ENCODE measurements at places on chromosomes 7 and 10.
A peak's percentile ranks its signal among the peaks of the same experiment; 100 is the strongest.

DNA sequence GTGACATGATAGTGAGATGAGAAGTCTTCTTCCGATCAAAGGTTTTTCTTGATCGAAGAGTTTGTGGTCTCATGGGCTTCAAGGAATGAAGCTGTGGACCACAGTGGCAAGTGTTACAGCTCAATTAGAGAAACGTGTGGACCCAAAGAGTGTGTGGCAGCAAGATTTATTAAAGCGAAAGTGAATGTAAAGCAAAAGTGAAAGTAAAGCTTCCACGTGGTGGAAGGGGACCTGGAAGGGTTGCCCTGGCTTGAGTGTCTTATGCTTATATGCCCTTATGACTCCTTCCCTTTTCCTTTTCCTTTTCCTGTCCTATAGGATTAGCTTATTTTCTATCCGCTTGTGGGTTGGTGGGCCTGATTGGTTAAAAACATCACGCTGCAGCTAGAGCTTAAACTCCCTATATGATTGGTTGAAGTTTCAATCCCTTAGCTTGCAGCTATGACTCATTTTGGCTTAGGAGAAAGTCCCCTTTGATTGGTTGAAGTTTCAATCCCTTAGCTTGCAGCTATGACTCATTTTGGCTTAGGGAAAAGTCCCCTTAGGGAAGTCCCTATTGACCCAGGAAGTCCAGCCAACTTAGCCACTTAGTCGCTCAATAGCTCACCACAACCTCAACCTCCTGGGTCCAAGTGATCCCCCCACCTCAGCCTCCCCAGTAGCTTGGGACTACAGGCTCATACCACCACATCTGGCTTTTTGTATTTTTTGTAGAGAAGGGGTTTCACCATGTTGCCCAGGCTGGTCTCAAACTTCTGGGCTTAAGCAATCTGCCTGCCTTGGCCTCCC, 34.7 kb downstream of the MRPS24 start:
- peak; percentile 13 for DNase-seq

DNA sequence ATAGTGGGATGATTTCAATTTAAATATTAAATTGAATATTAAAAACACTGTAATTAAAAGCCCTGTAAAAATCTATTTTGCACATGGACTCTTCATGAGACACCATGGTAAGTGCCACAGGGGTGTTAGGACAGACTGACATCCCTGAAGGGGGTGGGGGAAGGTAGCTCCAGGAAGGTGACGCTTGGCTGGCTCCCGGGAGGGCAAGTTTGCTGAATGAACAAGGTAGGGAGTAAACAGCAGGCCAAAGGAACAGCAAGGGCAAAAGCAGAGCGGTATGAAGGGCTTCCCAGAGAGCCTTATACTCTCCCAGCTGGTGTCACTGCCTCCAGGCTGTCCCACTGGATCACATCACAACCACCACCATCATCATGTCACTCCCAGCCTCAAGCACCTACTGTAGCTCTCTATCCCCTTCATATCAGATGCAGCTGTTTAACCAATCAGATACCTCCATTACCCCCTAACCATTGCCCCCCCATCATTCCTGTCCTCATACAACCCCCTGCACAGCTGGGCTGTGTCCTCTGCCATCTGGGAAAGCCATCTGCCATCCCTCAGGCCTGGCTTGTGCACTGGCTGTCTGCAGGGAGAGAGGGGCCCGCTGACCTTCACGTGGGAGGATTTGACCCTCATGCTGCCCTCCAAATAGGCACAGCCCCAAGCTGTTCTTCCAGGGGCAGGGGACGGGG, 19.5 kb downstream of the HSPA12A start:
- DNase-seq, result no peak

DNA sequence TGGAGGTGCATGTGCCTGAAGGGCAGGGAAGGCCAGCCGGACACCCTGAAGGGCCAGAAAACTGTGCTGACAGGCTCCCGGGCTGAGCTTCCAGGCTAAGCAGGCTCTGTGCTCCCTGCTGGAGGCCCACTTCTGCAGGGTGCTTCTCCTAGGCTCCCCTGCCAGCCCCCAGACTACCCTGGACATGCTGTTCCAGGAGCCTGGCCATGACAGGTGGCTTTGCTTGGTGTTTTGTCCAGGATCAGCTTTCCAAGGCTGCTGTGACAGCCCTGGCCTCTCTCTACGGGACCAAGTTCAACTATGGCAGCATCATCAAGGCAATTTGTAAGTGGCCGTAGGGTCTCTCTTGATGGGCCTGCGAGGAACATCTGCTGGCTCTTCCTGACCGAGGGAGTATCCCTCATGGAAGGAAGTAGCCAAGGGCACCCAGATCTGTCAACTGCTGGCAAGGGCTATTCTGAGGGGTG, 5.3 kb downstream of the CPA1 start:
- no peak for DNase-seq

DNA sequence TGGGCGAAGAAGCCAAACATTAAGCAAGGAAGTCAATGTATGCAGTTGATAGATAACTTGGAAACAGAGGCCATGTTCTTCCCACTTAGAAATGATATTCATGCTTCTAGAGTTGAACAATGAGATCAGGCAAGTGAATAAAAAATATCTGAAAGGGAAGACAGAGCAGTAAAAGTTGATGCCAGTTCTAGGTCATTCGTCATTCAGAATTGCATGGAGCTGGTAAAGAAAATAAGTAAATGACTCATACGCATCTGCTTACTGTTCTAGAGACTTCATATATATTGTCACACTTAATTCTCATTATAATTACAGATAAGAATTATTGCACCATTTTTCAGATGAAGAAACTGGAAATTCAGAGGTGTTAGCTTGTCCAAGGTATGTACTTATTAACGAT, 158.9 kb upstream of the FERD3L start:
- DNase-seq, result no peak

- DNase-seq, result no peak
Measured at GRCh38 chr7:28988091-28988490, 30.0 kb upstream of the TRIL start.

DNA sequence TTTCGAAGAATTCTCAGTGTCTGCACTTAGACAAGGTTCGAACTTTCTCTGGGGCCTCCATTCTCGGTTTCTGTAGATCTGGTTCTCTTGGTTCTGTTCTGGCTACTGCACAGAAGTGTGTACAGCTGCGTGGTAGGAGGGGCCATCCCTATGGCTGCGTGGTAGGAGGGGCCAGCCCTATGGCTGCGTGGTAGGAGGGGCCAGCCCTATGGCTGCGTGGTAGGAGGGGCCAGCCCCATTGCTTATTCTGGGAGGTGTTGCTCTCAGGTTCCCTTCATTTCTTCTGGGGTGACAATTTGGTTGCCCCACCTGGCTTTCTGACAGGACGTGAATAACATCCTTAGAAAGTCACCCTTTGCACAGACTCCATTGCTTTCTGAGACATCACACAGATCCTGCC, 65.2 kb upstream of the CHST15 start:
- DNase-seq, result no peak

DNA sequence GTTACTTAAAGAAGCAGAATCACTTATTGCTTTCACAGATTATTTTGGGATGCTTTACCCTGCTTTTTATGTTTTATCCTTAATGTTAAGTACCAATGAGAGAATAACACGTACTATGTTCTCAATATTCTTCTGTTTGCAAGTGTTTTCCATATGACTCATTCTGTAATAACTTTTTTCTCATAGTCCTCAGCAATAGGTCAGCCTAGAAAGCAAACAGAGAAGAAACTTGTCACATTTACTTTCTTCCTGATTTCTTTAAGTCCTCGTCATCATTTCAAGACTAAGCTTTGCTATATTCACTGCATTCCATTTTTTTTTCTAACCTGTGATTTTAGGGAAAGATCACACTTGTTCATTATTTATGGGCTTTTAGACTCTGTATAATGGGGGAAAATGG, 6.8 kb upstream of the AGR2 start:
- no peak for DNase-seq

GRCh38 chr7:41693150-41693997, 9.5 kb downstream of the INHBA start:
- no peak for DNase-seq

DNA sequence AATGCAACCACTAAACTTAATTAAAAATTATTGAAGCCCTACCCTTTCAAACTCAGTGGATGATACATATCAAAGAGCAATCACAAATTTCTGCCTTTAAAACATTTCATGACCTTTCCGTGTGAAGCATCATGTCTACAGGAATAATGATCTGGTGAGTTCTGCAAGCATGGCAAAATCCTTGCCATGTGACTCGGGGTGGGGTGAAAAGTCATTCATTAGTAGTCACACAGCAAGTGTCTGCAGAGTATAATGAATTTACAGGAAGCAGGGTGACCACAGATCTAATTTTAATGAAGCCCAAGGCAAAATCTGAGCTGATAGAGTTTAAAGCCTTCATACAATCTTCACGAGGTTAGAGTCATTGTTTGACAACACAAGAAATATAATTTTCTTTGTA, 351.9 kb downstream of the THSD7A start:
- no peak for DNase-seq

GRCh38 chr7:24825931-24826661, 68.8 kb upstream of the GSDME start:
- no peak for DNase-seq

GRCh38 chr7:18655506-18655905, 160.0 kb downstream of the HDAC9 start:
- DNase-seq, result no peak

GRCh38 chr7:4014346-4015050, 667.6 kb upstream of the FOXK1 start:
- DNase-seq, result no peak

GRCh38 chr7:80581486-80582260, 56.8 kb upstream of the CD36 start:
- no peak for DNase-seq

DNA sequence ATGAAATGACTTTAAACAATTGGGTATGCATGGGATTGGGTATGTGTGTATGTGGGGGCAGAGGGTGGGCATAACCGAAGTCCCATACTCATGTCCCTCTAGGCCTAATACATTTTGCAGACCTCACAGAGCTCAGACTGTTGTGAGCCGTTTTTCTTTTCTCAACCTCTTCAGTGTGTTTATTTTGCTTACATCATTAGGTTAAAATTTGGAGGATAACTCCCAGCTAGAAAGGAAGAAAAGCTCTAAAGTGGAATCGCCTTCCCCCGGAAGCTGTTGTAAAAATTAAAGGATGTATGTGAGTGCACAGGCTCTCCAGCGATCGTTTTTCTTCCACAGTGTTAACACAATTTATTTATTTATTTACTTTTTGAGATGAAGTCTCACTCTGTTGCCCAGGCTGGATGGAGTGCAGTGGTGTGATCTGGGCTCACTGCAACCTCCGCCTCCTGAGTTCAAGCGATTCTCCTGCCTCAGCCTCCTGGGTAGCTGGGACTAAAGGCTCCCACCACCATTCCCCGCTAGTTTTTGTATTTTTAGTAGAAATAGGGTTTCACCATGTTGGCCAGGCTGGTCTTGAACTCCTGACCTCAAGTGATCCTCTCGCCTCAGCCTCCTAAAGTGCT, 1.5 kb upstream of the H2AZ2 start:
- DNase-seq, result no peak

DNA sequence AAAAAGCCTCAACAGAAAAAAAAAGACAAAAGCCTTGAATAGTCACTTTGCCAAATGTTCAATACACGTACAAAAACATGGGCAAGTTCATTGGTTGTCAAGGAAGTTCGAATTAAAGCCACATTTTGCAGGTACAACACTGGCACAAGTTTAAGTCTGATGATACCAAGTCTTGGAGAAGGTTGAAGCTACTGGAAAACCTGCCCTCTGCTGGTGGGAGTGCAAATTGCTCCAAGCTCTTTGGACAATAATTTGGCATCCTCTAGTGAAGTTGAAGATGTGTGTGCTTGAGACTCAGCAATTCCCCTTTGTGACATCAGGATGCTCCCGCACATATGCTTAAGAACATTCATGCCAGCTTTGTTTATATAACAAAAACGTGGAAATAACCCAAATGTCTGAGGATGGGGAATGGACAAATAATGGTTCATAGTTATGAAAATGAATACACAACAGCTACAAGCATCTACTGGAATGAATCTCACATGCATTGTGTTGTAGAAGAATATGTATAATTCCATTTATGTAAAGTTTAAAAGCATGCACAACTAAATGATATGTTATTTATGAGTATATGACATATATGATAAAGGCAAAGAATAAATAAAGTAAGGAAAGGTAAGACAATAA, 120.0 kb upstream of the PLPP4 start:
- peak; percentile 30 for DNase-seq

DNA sequence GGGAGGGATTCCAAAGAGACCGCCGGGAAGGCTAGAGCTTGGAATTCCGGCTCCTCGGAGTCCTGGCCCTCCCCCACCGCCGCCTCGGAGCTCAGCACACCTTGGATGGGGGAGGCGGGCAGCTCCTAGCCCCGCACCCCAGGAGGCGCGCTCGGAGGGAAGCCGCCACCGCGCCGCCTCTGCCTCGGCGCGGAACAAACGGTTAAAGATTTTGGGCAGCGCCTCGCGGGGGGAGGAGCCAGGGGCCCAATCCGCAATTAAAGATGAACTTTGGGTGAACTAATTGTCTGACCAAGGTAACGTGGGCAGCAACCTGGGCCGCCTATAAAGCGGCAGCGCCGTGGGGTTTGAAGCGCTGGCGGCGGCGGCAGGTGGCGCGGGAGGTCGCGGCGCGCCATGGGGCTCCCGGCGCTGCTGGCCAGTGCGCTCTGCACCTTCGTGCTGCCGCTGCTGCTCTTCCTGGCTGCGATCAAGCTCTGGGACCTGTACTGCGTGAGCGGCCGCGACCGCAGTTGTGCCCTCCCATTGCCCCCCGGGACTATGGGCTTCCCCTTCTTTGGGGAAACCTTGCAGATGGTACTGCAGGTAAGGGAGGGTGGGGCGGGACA, at the start of gene CYP26A1:
Gene CYP26A1 (plus strand): TSS at position 355 of the 608 bp plus-strand sequence. CDS start 42 bp downstream, at position 397.
- no peak for DNase-seq

DNA sequence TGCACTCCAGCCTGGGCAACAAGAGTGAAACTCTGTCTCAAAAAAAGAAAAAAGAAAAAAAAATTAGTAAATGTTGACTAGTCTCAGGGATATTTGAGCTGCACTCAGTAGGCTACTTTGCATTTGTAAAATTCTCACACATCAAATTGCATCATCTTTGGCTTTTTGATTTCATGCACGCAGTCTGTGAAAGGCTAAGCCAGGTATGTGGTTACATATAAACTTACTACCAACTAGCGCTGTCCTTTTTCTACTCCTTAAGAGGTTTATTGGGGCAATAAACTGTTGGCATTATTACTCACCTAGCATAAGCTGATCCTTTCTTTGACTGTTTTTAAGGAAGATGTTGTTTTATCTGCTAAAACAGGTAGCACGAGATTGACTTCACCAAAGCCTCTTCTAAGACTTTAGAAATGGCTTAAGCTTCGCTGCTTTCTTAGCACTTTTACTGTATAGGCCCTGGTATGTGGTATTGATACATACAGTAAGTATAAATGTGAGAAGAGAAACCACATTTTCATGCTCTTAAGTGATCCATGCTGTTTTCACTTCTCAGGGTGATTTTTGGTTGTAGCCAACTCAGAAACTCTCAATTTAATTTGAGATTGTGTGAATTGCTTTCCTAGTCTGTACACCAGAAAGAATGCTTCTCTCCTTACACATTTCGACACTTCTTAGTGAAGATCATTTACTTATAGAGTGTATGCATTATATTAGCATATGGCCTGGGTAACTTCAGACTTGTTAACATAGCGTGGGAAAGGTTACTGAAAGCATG, 323.9 kb downstream of the AUTS2 start:
- DNase-seq, result no peak

GRCh38 chr10:74363727-74364126, 212.7 kb downstream of the ADK start:
- no peak for DNase-seq

Data from stimulated activated CD8-positive, alpha-beta memory T cell treated with anti-CD3 and anti-CD28 coated beads, Interleukin-2, amount 100 ng/mL, for 48 hours (primary cell).